GM23338 (cell line): ENCODE measurements at places on chromosomes 3 and 15. TPM values are rescaled to one million over a fixed set of nuclear protein-coding genes. Genes with fewer than 3 reads are reported as not detected.
A peak's percentile ranks its signal among the peaks of the same experiment; 100 is the strongest.

DNA sequence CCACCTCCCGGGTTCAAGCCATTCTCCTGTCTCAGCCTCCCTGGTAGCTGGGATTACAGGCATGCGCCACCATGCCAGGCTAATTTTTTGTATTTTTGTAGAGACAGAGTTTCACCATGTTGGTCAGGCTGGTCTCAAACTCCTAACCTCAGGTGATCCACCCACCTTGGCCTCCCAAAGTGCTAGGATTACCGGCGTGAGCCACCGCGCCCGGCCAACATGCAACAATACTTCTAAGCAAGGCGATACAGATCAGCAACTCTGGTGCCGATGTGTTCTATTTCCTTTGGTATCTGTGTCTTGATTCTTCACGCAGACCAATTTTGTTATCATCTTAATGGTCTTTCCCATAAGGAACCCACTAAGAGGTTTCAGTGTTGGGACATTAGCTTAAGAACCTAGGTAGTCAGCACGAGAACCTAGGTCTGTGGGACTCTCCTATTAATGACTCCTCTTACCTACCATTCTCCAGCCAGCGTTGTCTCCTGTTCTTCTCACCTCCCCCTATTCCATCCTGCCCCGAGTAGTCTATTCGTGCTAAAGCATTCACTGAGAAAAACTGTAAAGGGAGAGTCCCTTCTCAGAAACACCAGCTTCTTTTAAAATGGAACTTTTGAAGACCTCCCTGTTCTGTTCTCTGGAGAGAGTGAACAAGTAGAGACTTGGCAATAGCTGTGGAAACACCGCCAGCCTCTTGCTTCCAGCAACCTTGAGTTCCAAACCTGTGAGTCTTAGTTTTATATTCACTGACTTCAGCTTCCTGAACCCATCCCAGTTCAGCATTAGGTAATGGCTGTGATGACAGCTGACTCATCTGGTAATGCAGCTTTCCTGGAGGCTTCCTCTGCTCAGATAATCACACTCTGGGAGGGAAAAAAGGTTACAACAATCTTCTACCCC is 61.2 kb downstream of the TSC22D2 start:
- no peak for DNase-seq

- no peak for DNase-seq
These were observed 4.9 kb downstream of the BBS4 start for GRCh38 chr15:72690938-72691337.

GRCh38 chr3:139534455-139534812 is 5.1 kb downstream of the RBP1 start:
- DNase-seq = no peak

DNA sequence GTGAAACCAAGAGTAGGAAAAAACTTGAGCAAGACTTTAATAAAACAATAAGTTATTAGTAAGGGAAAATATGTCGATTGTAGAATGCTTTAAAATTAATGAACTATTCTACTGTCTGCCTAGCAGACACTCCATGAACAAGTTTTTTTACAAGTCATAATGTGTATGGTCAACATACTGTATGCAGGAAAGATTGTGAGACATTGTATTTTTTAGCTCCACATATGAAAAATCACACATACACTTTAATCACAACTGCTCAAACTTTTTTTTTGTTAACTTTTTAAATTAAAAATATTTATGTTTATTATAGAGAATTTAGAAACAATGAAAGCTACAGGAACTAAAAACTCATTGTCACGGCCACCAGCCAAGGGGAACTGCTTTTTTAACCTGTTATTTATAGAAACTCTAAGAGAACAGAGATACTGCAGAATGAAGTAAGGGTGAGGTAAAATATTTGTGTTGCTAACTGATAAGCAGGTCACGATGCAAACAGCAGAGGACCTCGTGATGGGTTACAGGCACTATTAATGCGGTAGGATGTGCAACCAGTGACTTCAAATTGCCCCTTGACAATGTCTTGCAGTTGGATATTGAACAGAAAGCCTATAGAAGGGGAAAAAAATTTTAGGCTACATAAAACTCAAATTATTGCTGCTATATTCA is 53.0 kb downstream of the THSD4 start:
- DNase-seq = no peak

GRCh38 chr3:138477120-138477519 is 42.7 kb downstream of the ESYT3 start:
- DNase-seq = no peak

DNA sequence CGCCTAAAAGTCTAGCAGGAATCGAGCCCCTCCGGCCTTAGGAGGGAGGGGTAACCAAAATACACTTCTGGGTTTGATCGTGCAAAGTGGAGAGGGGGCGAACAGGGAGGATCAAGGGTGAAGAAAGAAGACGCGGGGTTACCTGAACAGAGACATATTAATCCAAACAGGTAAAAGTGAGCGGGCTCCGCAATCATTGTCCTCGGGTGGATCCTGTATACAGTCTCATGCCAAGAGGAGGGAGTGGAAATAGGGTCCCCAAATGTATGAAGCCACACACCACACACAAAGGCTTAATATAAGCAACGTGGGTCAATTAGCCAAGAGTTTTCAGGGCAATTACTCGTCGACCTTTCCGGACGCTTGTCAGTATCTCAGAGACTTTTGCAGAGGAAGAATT is 749.5 kb downstream of the ROBO1 start:
- no peak for DNase-seq

DNA sequence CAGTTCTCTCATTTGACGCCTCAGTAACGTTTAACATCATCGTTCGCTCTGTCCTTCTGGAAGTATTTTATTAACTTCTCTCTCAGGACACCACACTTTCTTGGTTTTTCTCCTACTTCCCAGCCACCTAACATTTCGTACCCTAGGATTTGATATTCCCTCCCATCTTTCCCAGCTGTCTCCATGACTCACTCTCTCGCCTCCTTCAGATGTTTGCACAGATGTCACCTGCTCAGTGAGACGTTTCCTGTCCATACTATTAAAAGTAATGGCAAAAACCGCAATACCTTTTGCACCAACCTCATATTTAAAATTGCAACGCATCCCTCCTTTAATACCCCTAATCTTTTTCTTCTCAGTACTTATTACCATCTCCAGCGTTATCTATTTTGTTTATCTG is 62.1 kb upstream of the SPRED1 start:
- DNase-seq = no peak

DNA sequence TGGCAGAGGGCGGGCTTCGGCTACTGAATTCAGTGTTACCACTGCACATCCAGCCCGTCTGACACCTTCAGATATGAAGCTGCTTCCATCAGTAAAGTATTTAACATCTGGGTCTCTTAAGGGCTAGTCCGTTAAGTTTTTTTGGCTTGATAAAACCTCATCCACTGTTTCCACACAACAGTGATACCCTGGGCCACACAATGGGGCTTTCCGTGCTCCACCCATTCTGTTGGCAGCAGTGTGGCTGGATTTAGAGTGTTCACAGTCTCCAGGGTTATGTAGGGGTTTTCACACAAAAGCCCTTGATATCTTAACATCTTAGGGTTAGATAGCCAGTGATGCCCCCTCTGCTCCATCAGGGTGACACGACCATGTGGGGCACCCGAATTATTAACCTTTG is 165.0 kb downstream of the STXBP5L start:
- DNase-seq = no peak

DNA sequence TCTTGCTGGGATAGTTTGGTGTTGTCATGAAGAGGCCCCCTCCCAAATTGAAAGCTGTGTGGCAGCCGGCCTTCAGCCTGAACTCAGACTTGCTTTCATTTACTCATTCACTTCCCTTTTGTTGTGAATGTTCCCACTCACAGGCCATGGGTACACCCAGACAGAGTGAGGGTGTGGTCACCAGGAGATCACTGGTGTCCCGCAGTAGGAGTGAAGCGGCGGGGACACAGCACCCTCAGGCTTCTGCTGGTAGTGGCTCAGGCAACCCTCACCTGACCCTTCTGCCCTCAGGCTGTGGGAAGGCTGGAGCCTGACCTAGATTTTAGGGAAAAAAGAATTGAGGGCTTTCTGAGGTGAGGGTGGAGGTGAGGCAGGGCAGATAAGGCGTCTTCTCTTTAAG is 244.4 kb downstream of the SOX2 start:
- DNase-seq = no peak

DNA sequence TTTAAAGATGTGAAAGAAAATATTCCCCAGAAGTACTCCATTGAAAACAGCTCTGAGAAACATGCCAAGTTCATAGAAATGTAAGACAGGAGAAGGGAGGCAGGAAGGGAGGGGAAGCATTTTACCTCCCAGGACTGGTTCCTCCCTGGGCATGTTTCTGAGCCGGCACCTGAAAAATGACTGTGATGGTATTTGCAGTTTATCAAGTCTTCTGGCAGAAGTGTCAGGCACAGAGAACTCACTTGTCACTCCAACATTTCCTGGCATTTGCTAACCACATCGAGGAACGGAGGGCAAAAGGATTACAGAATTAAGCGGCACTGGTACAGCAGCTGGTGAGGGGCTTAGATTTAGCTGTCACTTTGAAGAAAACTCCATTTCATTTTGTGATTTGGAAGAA is 1054.0 kb downstream of the TUSC7 start:
- DNase-seq = no peak

GRCh38 chr15:100241572-100242482 is 99.9 kb downstream of the ADAMTS17 start:
- peak; percentile 58 for DNase-seq

DNA sequence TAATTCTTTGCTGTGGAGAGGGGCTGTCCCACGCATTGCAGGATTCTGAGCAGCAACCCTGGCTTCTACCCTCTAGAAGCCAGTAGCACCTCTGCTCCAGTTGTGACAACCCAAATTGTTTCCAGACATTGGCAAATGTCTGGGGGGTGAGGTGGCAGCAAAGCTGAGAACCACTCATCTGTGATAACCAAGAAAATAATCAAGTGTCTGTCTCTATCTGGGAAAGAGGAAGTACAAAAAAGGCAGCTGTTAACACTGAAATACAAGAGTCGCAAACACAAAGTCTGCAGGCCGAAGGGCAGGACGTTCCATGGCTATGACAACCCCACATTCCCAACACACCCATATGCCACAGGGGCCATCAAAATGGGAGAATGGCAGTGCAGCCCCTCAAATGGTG is 42.2 kb upstream of the GNB5 start:
- DNase-seq = no peak

- DNase-seq = no peak
These were observed 290.6 kb downstream of the ADAMTS17 start for GRCh38 chr15:100050877-100051786.

GRCh38 chr3:155737844-155738460 is 6.9 kb downstream of the PLCH1 start:
- DNase-seq = peak; percentile 13

DNA sequence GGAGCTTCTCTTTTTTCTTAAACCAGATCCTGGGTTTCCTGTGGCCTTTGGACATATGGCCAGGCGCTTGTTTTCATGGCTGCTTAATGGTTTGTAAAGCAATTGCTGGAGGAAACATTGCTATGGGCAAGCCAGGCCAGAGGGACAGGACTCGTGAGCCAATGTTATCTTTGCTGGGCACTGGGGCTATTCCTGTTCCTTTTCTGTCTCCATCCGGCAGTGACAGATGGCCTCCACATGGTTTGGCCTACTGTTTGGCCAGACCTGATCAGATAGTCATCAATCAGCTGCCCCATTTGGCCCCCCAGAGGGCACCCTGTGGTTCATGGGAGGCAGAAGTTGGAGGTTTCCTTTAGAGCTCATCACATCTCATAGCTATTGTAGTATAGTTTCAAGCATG is 326.1 kb upstream of the ROPN1 start:
- DNase-seq = no peak

DNA sequence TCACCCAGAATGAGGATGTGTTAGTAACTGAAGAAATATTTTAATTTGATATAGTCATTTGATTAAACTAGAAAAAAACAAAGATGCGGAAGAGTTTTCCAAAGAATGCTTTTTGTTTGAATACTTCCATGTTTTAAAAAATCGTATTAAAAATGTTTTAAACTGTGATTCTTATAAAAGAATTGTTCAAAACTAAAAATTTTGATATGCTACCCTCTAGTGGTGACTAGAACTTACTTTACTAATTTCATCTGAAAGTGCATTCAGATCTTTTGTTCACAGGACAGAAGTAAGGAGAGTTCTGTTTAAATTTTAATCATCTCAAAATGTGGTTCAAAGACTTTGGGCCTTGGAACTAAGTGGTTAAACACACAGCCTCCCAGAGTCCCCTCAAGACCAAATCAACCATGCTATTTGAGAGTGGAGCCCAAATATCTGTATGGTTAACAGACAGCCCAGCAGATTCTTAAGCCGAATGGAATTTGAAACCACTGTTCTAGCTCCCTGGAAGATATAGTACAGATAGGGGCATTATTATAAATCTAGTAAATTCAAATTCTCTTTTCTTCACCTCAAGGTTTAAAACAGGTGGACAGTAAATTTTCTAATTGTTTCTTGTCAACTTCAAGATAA is 45.2 kb upstream of the SYNPR start:
- DNase-seq = peak; percentile 57

Gene HTR3D
- not detected in 2 replicates for total RNA-seq

Gene SEC61A1
- 170 and 184 TPM in 2 replicates for total RNA-seq

Gene FRMD5
- 10.1 and 17.3 TPM in 2 replicates for total RNA-seq

Gene TMC3
- not detected in 2 replicates for total RNA-seq

Gene GPR176
- total RNA-seq = 226 and 248 TPM in 2 replicates

Gene RASSF1
- 12.8 and 15.7 TPM in 2 replicates for total RNA-seq

Gene ASB14
- total RNA-seq = 0.08 TPM in 1 of 2 replicates, not detected in the other

Gene PIF1
- 193 and 200 TPM in 2 replicates for total RNA-seq

Gene PSTPIP1
- 0.19 and 0.80 TPM in 2 replicates for total RNA-seq
